ENCODE measurements at places on chromosomes 5 and 9.

- no peak for DNase-seq
These were observed 48.2 kb downstream of the DBH start for GRCh38 chr9:133684121-133684935.

- no peak for DNase-seq
These were observed 438.1 kb downstream of the MAT2B start for GRCh38 chr5:163943546-163943945.

DNA sequence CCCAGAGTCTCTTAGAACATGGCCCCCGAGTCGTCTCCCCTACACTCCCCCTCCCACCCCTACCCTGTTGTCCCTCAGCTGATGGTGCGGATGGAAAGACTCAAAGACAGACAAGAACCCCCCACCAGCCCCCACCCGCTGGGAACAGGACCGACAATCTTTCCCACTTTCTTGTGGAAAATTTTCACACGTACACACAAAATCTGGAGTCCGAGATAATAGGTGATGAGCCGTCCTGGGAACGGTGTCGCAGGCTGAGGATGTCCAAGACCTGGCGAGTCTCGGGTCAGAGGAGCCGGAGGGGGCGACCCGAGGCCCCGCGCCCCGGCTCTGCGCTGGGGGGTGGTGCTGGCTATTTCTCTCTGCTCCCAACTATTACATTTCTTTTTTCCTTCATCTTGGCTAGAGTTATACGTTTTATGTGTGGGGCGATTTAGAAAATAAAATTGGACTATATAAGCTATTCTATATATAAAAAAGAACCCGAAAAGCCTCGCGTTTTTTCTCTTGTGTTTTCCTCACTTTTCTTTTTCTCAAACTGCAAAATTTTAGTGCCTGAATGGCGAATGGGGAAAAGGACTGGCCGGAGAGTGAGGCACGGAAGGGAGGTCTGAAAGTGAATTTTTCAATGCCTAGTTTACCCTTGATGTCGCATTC lies 188.8 kb downstream of the MEF2C start:
- no peak for DNase-seq

DNA sequence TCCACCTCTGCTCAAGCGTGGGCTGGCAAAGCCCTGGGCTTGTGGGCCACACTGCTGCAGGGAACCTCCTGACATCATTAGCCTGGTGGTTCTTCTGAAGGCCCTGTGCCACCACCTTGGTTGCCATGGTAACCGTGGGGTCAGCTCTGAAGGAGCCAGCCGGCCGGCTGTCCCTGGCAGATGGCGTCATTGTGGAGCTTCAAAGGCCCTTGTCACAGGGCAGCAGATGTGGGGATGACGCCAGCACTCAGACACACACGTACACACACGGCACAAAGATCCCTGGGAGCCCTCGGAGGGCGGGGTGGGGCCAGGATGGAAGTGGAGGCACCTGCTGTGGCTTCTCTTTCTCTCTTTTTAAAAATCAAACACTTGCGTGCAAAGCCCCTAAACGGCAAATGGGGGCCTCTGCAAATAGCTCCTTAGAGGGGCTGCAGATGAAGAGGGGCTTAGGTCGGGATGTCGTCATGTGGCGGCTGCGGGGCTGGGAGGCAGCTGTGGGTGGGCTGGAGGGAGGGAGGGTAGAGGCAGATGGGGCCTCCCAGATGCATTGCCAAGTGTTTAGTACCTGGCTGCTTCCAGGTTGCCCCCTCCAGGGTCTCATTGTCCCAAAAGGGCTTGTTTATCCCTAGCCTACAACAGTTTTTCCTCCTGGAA lies 19.5 kb upstream of the RPL26L1 start:
- peak; percentile 65 for DNase-seq
